Cerebellum (tissue), 4 donors: ENCODE measurements at places on chromosomes 3 and 15.

DNA sequence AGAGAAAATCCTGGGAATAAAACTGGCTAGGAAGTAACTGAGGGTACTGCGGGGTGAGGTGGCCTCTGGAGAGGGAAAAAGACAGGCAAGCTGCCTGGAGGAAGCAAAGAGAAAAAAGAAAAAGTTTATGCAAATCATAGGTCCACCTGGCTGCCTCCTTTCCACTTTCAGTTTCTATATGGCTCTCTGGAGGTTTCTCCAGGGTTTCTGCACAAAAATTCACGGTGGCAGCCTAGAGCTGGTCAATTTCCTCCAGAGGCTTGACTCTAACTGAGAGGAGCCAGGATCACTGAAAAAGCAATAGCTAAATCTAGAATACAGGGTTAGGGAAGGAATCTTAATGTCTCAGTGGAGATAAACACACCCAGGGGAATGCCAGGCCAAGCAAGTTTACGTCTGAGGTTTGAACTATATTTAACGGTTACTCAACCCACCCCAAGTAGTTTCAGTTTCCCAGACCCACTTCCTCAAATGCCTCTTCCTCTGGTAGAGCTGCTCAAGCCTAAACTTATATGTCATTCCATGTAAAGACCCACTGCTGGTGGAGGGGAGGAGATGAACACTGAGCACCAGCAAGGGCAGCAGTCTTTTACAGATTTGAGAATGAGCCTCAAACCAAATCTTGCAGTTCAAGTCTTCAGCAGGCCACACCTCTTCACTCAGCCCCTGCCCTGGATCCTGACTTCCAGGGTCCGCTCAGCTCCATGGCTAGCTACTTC is 5.7 kb downstream of the LYSMD2 start:
- no peak for DNase-seq

DNA sequence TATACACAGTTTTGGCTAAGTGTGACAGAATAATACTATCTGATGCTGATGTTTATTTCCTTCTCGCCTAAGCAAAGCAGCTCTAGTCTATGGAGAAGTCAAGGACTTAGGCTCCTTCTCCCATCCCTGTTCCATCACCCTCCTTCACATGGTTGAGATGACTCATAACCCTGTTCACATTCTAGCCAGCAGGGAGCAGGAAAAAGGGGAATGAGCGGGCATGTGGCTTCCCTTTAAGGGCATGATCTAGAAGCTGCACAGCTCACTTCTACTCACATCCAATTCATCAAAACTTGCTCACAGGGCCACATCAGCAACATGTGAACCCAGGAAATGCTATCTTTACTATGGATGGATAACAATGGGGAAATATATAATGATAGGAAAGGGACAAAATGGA is 40.9 kb downstream of the CBLB start:
- DNase-seq: no peak

DNA sequence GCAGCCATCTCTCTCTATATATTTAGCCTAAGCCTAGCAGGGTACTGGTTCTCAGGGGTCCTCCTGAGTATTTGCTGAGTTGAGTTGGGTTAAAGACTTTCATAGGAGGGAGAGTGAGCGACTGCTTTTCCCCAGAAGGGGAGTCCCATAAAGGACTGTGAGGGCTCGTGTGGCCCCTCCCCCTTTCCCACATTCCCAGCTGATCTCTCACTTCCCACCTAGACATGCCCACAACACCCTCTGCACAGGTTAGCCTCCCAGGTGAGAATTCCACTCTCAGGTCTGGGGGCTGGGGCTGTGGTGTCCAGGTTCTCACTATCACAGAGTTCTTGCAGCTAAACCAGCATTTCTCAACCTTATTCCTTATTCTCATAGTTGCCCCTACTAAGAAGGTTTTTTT is 15.8 kb downstream of the EPHB1 start:
- DNase-seq: no peak

GRCh38 chr3:46239952-46240351 is 2.3 kb upstream of the CCR3 start:
- DNase-seq: no peak

GRCh38 chr15:95563634-95564033 is 766.9 kb upstream of the NR2F2 start:
- no peak for DNase-seq

DNA sequence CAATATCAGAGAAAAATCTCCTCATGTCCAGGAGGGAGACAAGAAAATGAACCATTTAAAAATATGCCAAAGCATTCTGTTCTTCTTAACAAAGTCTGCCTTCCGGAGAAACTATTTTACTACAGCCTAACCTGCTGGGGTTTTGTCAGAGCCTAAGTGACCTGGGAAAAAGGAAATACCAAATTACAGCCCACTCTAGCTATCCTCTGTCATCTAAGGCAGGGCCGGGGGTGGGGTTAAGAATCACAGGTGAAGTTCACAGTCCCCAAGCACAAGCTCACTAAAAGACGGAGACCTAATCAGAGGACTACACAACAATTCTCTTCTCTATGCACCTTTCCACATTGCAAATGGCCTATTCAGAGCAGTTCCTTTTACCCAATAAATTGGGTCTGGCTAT is 116.6 kb downstream of the TRIM42 start:
- no peak for DNase-seq

- peak; percentile 80 for DNase-seq
These were observed 21.5 kb upstream of the TIMP4 start for GRCh38 chr3:12180218-12180617.

- DNase-seq: no peak
These were observed 38.6 kb downstream of the ZBTB11 start for GRCh38 chr3:101638261-101638745.

DNA sequence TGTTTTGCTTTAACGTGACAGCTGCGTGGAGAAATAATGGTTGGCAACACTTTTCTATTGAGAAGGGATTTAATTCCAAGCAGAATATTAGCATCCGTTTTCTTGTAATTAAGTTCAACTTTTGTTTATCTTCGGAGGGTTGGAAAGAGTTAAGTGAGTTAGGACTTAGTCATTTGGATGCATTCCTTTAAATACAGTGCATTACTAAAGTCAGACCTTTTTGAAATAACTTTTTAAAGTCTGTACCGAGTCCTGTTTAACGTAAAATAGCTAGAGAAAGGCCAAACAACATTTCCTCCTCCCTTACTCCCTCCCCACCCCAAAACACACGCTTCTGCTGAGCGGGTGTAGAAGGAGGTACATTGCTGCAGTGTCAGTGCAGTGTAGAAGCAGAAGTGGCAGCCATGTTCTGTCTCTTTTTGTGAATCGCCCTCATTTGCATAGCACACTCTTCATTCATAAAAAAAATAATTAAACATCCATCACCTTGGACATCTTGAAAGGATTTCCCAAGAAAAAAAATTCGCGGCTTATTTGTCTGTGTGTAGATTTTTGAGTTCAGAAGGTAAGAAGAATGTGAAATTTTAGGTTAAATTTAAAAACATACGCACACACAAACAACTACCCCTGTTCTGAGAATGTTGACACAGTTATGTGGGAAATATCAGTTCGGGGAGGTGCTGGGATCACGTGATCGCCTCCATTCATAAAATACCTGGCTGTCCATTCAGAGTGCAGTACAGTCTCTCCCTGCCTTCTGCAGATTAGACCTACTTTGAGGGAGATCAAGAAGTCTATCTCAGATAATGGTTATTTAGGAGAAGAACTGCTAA is 1.6 kb downstream of the SPRED1 start:
- DNase-seq: peak; percentile 83

DNA sequence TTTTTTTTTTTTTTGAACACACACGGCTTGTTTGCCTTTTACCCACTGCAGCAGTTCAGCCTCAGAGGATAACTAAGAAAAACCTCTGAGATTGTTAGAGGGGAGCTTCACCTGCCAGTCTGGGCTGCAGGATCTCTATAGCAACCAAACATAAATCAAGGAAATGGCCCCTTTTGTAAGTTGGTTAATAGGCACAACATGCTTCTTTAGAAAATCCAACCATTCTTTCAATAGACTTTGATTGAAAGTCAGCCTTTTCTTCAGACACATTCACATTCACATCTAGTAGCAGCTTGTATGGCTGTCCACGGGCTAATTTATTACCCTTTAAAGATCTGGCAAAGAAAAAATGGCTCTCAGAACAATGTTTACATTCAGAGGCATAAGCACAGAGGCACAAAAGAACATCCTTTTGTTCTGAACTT is 136.6 kb upstream of the RARB start:
- DNase-seq: no peak

DNA sequence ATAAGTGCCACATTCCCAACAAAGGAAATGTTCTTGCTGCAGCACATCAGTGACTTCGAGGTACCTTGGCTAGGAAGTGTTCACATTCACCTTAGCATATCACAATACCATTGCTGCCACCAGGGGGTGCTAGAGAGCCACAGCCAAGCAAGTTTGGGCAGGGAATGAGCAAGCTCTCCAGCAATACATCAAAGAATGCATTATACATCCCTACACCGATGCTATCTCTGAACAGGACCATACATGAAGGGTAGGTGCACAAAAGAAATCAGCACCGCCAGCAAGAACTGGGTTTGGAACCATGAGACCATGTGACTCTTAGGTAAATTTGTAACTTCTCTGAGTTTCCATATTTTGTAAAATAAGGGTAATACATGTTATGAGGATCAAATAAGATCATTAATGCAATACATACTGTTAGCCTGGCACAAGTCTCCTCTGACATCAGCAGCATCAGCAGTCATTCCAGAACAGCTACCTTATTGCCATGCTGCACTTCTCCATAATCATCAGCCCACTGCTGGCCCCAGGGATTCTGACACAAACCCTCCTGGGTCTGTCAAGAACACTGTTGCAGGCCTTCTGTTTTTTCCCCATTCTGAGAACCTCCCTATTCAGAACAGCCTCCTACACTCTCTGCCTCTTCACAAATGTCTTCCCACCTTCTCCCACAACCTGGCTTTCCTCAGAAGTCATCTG is 37.5 kb downstream of the RYK start:
- DNase-seq: peak; percentile 67

DNA sequence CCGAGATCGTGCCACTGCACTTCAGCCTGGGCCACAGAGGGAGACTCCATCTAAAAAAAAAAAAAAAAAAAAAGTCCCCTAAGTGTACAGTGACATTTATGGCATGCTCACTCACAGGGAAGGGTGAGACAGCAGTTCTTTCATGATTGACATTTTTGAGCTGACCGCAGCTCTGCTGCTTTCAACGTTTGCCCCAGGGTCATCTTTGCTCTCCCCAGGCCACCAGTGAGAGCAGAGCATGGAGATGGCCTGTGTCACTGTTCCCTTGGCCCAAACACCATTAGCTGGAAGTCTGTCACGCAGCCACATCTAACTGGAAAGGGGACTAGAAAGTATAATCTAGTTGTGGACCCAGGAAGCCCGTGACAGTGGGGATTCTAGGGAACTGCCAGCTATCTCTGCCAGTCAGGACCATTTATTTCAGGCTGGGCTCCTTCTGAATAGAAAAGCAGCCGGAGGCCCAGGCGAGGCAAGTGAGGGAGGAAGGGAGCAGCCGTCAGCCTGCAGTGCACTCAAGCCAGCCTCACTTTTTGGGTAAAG is 193.4 kb upstream of the HES1 start:
- DNase-seq: no peak

GRCh38 chr3:94323596-94323995 is 260.7 kb downstream of the NSUN3 start:
- no peak for DNase-seq

GRCh38 chr15:32981536-32981935 is 213.0 kb downstream of the FMN1 start:
- no peak for DNase-seq

DNA sequence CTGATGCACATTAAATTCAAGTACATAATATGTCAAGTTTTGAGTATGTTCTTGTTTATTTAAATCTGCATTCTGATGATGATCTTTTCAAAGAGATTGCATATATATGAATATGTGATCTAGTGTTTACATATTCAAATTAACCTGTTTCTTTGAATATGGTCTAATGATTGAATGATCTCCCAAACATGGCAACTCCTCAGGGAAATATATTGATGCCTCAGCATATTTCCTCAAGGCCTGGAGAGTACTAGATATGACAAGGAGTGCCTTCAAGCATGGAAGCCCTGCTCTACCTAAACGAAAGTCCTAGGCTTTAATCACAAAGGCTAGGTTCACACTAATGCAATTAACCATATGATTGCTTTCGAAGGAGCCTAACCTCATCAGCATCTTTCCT is 532.8 kb downstream of the ZIC1 start:
- DNase-seq: no peak

DNA sequence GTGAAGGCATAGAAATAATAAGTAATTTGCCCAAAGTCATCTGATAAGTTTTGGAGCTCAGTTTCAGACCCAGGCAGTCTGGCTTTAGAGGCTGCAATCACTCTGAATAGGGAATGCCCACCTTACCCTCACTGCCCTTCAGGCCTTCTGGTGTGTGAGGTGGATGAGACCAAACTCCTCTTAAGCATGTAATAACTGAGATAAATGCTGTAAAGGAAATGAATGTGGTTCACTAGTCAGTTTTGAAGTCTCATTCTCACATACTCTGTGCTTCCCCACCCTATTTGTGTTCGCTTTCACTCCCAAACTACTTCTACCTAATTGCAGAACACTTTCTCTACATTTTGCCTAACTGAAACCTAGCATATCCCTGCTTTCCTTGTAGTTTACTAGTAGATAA is 144.1 kb downstream of the FILIP1L start:
- no peak for DNase-seq

- DNase-seq: peak; percentile 40
These were observed 1.7 kb downstream of the LPCAT4 start for GRCh38 chr15:34365091-34365825.

- no peak for DNase-seq
These were observed 7.4 kb upstream of the GSK3B start for GRCh38 chr3:120101624-120102023.

DNA sequence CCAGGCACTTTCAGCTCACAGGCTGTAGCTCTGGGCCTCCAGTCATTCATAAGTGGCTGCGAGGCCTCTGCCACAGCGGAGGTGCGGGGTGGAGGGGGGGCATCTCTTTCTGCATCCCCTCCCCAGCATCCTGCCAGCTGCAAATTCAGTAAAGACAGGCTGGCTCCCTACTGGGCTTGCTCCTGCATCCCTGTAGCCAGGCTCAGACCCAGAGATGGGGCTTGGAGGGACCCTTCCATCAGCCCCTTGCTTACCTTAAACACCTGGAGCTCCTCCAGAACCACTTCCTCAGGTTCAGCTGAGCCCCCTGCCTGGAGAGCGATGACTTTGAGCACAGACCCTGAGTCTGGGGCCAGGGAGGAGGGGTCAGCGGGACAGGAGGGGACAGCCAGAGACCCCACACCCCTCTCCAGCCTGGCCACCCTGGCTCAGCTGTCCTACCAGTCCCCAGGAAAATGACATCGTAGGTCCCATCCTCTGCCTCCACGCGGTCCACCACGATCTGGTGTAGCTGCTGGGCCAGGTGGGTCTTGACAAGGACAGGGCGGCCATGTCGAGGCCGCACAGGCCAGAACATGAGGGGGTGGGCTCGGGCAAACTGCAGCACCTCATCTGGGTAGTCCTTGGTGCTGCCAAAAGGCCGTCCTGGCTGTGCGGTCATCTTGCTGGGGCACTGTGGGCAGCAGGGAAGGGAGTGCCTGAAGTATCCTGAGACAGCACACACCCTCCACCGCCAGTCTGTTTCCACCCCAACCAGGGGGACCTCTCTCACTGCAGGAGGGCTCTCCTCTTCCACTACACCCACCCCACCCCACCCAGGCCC is 5.3 kb downstream of the SEMA3G start:
- no peak for DNase-seq

GRCh38 chr15:45995800-45996199 is 361.0 kb downstream of the SQOR start:
- no peak for DNase-seq

- DNase-seq: peak; percentile 6
These were observed 32.1 kb downstream of the FAM174B start for GRCh38 chr15:92623435-92623834.
